Amygdala (tissue), 56 donors: ENCODE measurements at places on chromosomes 4 and X.

DNA sequence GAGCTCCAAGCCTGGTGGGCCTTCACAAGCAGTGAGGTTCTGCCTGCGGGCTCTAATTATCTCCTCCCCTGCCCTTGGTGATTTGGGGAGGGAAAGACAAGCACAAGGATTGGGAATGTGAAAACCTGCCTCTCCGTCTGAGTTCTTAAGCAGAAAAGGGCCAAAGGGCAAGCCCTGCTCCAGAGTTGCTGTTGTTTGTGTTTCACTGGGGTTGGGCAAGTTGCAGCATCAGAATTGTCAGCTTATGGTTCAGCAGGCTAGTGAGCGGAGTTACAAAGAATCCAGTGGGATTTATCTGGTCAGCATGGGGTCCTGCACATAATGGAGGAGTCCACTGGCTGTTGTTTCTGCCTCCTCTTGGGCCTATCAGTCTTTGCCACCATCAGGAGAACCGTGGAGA is 60.5 kb downstream of the NHS start:
- DNase-seq: no peak

DNA sequence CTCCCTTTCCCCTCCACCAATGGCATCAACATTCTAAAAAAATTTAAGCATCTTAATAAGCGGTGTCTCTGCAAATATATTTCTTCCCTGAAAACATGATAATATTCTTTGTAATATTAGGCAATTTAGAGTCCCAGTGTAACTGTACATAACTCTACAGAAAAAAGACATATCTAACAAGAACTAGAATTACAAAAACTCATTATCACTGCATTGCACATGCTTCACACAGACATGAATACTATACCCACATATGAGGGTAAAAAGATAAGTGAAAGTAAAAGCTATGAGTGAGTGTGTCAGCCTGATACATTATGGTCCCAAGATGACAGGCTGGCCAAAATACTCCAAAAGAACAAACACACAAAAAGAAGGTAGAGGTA is 2.4 kb upstream of the FGB start:
- no peak for DNase-seq

DNA sequence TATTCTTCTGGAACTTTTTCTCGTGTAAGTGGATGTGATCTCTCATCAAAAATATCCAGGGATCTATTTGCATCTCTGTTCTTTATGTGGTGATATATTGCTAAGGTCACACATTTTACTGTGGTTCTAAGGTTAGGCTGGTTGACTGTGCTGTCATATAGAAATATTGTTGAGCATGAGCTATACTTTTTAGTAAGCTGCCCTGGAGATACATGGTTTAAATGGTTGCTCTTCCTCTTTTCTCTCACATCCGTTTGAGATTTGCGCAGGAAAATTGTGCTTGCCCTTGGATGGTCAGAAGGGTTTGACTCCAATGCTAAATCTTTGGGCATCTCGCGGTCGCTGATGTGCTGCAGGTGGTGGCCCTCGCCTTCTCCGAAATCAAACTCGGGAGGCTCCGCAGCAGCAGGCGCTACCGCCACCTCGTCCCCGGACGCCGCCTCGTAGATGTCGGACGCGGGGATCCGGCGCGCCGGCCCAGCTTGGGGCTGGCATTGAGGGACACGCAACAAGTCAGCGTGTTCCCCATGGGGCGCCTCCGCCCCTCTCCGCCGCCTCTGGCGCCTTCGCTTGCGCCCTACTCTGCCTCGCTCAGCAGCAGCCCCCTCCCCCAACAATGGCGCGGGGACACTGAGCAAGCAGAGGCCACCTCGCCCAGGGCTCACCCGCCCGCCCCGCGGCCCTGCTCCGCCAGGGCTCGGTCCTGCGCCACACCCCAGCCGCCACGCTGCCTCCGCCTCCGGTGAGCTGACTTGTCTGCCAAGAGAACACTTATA is 154.5 kb downstream of the MSN start:
- DNase-seq: no peak

DNA sequence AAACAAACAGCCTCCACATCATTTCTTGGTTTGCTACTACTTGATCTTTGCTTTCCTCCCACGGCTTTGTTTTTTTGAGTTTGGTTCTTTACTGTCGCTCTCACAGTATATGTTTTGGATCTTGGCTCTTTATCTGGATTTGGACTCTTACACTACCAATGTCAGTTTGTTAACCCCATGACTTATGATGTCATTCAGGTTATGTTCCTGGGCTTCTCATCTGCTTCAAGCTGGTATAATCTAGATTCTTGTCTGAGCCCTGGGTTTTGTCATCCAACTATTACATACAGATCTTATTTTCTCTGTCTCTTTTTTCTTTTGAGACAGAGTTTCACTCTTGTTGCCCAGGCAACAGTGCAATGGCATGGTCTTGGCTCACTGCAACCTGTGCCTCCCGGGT is 482.9 kb upstream of the TEX13C start:
- no peak for DNase-seq

DNA sequence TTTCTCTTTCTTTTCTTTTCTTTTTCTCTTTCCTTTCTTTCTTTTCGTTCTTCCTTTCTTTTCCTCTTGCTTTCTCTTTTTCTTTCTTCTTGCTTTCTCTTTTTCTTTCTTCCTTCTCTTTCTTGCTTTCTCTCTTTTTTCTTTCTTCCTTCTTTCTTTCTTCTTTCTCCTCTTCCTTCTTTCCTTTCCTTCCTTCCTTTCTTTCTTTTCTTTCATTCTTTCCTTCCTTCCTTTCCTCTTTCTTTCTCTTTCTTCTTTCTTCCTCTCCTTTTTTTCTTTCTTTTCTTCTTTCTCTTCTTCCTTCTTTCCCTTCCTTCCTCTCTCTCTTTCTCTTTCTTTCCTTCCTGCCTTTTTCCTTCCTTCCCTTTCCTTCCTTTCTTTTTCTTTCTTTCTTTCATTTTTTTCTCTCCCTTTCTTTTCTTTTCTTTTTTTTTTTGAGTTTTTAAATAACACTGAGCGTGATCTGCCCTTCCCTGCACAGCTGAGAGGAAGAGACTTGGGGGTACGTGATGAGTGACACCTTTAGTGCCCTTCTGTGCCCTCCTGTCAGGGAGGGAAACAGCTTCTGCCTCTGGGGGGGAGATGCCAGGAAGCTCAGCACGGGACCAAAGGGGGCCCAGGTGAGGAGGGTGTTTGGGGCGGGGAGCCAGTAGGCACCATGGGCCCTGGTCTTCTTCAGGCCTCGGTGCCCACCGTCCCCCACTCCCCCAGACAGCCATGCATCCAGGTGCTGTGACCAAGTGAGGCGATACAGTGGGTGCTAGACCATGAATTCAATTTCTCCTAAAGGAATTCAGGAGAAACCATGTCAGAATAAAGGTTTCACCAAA is 36.6 kb upstream of the CDKN2AIP start:
- DNase-seq: no peak

DNA sequence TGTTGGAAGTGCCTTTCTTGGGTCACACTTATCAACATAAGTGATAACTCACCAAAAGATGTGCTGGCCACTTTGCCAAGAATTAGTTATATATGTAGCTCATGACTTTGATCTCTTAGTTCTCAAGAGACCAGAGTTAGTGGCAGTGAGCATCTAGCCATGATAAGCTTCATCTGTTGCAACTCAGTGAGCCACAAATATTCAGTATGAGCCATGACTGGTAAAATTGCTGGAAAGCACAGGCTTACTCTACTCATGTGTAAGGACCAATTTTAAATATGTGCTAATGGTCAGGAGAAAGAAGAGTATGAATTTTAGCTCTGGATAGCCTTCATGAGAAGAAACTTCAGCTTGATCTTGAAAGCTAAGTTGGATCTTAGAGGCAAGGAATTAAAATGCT is 59.4 kb upstream of the TLL1 start:
- DNase-seq: no peak

DNA sequence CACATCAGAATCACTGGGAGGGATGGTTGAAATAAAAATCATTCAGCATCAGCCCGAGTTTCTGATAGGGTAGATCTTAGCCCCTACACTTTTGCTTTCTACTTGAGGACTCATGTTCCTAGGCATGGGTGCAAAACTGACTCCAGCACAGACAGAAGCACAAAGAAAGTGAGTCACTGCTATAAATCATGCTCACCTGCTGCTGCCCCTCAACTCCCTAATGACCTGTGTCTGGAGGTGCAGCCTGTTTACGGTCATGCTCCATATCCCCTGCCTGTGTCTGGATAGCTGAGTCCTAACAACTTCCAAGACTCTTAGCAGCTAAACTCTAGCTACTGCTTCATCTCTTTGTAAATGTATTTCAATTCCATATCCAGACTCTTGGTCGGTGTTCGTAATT is 57.8 kb downstream of the ADGRA3 start:
- DNase-seq: no peak

DNA sequence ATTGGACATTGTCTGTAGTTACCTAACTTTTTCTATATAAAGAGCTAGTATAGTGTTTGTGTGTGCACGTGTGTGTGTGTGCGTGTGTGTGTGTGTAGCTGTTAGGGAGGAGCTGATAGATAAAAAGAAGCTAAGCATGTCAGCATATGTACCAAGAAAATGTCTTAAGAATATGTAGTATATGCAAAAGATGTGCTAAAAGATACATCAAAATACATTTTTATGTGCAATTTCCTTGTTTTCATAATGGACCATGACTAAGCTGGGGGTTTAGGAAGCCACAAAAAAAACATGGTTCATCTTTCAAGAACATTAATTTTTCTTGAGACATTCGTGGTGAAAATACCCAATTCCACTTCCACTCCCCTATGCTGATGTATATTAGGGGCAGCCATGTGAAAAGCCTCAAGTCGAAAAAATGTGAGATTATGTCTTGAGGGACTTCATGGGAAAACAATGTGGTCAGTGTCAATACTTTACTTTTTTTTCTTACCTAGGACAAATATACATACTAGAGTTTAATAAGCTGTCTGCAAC is 1599.7 kb downstream of the ARAP2 start:
- no peak for DNase-seq

DNA sequence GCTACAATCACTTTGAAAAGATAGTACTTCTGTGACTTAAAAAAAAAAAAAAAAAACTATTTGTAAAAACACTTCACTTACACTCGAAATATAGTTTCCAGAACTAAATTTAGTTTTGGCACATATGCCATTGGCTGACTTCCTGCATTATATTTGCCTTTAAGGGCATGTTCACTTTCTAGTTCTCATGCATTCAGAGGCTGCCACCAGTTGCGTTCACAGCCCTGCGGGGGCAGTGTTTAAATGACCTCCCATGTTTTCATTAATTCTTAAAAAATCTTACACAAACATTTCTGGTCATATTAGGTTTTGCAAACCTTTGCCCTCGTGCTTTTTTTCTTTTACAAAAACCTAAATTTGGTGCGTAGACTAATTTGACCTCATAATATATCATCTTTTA is 12.4 kb upstream of the ARHGAP6 start:
- no peak for DNase-seq

DNA sequence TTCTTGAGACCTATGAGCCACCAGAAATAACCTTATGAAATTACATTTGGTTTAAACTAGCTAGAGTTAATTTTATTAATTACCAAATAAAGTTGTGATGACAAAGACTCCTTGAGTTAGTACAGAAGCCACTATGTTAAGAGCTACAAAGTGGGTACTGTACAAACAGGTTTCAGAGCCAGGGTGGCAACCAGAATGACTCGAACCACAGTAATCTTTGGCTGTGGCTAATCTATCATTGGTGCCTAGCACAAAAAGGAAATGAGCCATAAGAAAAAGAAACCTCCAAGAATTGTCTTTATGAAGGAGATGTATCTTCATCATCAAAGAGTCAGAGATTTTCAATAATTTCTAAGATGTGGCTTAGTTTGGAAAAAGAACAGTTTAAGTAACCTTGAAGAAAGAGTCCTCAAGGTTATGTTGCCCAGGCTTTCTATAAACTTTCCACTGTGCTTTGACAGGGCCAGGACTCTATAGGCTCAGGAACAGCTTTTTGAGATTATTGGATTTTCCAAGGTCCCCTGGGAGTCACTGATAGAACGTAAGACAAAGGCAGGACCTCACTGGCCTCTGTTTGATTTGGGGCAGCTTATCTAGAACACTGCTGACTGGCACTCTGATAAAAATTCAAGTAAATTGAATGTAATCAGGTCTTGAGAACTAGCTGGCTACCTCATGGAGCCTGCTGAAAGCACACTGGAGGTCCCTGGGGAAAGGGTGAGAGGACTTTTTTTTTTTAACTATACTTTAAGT is 777.7 kb downstream of the STIM2 start:
- DNase-seq: no peak

DNA sequence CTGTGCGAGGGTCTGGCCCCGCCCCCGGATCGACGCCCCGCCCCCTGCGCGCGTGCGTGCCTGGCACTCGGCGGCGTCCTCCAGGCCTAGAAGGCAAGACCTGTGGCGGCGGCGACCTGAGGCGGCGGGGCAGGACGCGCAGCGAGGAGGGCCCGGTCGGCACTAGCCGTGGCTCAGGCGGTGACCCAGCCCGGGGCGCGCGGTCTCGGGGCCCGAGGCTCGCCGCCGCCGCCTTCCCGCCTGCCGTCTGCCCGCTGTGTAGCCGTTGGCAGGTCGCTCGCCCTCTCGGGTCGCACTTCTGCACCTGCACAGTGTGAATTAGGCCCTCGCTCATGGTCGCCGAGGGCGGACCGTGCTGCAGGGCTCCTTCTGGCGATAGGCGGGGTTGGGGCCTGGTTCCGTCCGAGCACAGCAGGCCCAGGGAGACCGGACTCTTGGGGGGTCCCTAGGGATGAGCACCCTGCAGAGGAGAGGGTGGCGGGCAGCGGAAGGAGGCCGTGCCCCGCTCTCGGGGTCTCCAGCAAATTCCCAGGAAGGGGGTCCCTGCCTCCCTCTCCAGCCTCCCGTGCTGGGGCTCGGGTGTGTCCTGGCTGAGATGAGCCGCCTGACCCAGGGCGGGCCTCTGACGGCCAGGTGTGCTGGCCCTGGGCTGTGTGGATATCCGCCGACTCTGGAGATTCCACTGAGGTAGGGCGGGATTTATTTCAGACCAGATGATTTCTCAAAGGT is 557 bp upstream of the FAM53A start:
- DNase-seq: no peak

DNA sequence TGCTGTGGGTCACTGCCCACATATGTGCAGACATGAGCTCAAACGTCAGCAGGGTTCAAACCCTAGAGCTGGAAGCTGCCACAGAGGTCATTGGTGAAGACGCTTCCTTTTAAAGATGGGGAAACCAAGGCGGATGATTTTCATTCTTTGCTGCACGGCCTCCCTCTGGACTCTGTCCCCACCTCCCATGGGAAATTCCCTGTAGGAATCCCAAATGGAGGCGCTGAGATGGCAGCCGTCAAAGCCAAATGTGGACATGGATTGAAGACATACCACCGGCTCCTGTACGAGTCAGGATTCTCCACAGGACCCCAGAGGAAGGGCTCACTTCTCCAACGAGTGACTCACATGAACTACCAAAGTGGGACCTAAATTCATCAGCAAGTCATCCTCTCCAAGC is 286.4 kb downstream of the CRLF2 start:
- DNase-seq: no peak

DNA sequence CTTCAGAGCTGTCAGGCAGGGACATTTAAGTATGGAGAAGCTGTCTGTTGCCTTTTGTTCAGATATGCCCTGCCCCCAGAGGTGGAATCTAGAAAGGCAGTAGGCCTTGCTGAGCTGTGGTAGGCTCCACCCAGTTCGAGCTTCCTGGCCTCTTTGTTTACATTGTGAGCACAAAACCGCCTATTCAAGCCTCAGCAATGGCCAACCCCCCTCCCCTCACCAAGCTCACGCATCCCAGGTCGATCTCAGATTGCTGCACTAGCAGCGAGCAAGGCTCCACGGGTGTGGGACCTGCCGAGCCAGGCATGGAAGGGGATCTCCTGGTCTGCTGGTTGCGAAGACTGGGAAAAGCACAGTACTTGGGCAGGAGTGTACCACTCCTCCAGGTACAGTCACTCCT is 59.3 kb downstream of the ZNF674 start:
- no peak for DNase-seq
